ENCODE measurements at places on chromosomes 2 and 18.

GRCh38 chr18:59643740-59644139, 53.5 kb downstream of the CCBE1 start:
- DNase-seq, result no peak

DNA sequence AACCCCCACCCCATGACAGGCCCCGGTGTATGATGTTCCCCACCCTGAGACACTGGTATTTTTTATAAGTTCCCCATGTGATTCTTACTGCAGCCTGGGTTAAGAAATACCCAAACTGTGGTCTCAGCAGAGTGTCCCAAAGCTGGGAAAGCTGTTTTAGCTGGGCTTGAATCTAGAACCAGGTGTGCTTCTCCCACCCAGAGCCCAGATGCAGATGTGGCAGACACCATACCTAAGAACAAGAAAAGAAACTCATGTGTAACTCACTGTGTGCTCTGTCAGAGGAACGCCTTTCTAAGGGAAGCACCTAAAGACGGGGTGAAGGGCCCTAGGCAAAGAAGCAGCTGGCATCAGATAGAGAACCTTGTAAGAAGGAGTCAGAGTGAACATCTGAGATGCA, 23.9 kb downstream of the DOK1 start:
- no peak for DNase-seq

DNA sequence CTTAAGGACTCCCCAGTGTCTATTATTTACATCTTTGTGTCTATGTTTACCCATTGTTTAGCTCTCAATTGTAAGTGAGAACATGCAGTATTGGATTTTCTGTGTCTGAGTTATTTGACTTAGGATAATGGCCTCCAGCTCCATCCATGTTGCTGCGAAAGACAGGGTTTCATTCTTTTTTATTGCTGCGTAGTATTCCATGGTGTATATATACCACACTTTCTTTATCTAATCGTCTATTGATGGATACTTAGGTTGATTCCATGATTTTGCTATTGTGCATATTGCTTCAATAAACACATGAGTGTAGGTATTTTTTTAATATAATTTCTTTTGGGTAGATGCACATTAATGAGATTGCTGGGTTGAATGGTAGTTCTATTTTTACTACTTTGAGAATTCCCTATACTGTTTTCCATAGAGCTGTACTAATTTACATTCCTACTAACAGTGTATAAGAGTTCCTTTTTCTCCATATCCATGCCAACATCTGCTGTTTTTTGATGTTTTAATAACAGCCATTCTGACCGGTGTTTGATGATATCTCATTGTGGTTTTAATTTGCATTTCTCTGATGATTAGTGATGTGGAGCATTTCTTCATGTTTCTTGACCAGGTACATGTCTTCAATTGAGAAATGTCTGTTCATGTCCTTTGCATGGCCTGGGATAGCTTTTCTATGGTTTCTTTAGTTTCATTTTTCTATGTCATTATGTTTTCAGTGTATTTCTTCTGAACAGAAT, 21.8 kb downstream of the MTCL1 start:
- no peak for DNase-seq

DNA sequence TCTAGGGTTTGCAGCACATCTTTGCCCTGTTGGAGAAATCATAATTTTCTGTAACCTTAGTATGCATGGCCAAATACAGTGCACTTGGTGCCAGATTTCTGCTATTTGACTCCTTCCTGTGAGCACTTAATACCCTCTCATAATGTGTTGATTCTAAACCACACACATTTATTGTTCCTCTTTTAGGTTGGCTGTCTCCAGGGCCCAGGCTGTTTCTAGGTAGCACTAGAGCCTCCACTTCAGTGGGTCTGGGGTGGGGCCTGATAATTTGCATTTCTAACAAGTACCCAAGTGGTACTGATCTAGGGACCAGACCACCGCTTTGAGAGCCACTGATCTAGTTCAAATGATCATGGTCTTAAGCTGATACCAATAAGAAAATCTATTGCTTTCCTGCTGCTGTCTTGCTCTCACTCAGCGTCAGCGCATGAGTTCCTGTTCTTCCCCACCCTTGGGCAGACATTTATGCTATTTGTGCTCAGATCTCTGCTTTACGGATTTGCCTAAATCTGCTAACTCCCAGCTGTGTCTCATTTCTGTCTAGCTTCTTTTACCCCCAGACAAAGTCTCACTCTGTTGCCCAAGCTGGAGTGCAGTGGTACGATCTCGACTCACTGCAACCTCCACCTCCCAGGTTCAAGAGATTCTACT, 7.4 kb downstream of the PTRHD1 start:
- DNase-seq, result no peak

GRCh38 chr2:99278793-99279291, 22.2 kb downstream of the LYG1 start:
- no peak for DNase-seq

GRCh38 chr2:179606141-179606540, 255.3 kb downstream of the ZNF385B start:
- DNase-seq, result no peak

DNA sequence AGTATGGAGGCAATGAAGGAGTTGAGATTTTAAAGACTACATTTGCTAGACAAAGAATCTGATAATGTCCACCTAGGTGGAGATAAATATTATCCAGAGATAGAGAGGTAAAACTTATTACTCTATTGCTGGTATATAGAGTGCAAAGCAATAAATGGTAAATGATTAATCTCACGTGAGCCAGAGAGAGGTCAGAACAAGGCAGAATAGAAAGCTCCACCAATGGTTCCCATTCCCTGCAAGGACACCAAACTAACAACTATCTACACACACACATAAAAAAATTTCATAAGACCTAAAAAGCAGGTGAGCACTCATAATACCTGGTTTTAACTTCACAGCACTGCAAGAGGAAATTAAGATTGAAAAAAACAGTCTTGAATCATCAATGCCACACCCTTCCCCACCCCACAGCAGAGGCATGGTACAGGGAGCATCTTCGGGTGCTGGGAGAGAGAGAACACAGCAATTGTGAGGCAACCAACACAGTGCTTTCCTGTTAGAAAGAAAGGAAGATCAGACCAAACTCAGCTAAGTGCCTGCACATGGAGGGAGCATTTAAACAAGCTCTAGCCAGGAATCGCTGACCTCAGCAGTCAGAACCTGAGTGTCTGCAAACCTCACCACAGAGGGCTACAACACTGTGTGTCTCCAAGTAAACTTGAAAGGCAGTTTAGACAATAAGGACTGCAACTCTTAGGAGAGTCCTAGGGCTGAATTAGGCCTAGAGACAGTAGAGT, 1432.6 kb upstream of the TMEFF2 start:
- DNase-seq, result no peak

DNA sequence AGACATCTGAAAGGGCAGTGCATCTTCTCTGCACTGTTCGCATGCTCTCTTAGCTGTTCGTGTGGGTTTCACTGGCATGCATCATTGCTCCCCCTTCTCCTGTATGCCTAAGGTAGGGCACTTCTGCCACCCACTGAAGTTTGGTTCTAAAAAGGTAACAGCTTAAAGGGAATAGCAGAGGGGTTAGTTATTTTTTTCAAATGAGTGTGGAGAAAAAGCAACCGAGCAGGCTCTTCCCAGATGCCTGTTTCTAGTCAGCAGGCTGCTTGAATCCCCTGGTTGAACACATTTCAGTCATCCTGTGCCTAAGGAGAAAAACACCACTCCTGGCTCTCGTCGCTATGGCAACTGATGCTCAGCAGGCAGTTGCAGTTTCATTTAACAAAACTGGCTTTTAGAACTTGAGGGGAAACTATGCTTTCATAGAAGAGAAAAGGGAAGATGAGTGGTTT, 69.8 kb upstream of the GALNT3 start:
- DNase-seq, result no peak

GRCh38 chr2:55885127-55885943, 38.2 kb downstream of the EFEMP1 start:
- DNase-seq, result no peak

- DNase-seq, result no peak
These were observed 67.9 kb downstream of the CERS6 start for GRCh38 chr2:168524005-168524404.

DNA sequence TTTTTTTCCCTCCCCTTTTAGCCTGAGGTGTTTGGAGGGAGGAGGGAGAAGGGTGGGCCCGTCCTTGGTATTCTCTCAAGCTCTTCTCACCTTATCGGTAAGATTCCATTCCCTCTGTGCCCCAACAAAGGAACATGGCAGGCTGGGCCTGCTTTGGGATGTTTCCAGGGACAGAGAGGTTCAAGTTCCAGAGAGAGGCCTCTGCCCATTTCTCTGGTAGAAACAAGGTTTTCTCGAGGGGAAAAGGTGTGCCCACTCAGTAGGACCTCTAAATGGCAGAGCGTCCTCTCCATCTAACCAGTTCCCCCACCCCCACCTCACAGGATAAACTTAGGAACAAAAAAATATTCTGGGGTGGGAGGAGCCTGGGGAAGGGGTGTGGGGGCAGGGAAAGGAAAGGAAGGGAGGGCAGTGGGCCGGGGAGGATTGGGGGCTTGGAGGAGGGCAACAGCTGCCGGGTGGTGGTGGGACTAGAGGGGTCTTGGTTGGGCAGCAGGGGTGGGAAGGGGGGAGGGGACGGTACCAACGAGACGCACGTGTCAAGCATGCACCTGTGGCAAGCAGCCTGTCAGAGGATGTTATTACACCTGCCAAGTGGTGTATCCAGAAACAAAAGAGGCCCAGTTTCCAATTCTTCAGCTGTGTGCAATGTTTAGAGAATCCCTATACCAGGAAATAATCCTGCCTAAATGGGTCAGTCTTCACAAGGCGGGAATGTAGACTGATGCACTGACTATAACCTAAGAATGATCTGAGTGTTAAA, 2.1 kb downstream of the PCBP1 start:
- DNase-seq, result no peak

DNA sequence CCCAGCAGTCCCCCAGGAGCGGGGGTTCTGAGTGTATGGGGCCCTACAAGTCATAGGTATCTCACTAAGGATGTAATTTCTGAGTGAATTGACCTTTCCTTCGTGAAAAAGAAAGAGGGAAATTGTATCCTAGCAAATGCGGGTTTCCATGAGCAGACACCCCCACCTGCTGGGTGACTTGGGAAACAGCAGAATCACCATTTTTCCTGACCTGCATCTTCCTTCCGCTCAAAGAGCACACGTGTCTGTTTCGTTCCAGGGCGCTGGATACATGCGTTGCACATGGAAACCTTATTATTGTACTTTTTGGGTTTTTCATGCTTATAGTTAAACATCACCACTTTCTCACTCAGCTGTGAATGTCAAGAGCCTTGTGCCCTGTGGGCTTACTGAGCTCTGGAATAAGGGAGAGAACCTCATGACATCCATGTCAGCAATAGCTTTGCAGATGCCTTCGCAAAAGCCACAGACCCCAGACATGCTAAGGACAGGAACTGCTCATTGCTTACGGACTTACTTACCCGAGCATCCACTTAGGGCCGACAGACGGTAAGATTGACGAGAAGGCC, 132.8 kb downstream of the TPO start:
- DNase-seq, result peak; percentile 25

GRCh38 chr18:44691148-44691925, 10.6 kb downstream of the SETBP1 start:
- no peak for DNase-seq

GRCh38 chr2:9092383-9093282, 89.1 kb upstream of the MBOAT2 start:
- no peak for DNase-seq

GRCh38 chr18:45845410-45845809, 19.9 kb downstream of the SIGLEC15 start:
- no peak for DNase-seq

GRCh38 chr18:31798399-31798798, 37.7 kb upstream of the SLC25A52 start:
- no peak for DNase-seq

DNA sequence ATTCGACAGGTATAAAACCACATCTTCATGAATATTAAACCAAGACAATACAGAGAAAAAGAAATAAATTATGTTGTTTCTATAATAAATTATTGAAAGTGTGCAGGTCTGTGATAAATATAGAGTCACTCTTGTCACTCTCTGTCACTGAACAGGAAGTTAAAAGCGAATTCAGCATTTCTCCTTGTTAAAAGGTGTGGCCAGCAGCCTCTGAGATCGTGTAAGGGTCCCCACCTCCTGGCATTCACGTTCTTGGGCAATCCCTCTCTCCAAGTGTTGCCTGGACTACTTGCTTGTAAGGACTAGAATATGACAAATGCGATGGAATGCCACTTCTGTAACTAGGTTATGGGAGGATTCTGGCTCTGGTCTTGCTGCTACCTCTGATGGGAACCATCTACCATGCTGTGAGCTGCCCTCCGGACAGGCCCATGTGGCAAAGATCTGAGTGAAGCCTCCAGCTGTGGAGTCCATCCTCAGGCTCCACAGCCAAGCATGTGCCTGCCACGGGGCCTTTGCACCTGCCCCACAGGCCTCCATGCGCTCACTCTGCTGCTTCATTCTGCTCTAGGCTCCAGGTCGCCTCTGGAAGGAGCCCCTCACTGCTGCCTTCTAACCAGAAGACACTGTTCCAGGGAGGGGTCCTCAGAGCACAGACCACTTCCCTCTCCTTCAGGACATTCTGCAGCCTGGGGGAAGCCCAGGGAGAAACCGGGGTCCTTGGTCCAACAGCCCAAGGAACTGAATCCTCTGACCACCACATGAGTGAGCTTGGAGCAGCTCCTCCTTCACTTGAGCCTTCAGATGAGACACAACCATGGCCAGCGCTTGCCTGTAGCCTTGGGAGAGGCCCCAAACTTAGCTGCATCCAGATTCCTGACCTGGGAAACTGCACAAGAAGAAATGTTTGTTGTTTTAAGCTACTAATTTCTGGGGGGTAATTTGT, 202.9 kb upstream of the HDAC4 start:
- DNase-seq, result no peak

DNA sequence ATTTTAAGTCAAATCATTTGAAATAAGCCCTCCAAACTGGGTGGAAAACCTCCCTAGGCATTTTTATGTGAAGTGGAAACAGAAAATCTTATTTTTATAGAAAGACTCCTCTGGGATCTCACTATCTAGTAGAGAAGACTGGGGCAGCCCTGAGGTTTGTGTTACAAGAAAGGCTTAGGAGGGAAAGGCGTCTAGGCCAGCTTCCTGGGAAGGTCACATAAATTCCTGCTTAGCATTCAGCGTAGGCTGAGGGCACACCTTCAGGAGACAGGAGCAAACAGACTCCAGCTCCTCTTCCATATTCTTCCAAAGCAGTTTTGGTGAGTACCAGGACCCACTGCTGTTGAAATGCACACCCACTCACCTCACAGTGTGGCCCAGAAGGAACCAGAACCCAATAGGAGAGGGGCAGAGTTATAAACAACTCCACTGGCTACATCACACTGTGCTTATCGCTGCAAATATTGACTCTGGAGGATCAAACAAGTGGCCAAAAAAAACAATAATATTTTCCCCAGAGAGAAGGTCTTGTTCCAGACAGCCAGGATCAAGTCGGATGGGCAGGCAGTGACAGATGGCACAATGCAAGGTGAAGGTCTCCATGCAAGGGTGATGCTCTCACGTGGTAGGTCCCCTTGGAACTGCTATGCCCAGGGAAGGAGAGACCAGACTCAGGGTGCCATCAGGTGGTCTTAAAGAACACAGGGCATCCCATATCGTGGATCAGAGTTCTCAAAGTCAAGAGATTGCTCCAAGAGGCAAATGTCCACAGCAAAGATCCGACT, 17.7 kb upstream of the IGFBP2 start:
- DNase-seq, result no peak
